ENCODE measurements at places on chromosomes 4 and X.

- DNase-seq: no peak
Observed at GRCh38 chr4:182518421-182518820, 275.2 kb downstream of the TENM3 start.

DNA sequence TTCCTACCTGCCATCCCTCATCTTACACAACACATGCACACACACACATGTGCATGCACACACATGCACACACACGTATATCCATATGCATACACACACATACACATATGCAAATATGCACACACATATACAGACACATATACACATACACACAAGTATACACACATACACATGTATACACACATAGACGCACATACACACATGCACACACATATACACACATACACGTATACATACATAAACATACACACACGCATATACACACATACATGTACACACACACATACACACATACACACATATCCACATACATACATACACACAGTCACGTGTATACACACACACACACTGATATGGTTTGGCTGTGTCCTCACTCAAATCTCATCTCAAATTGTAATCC, 37.0 kb upstream of the AFAP1 start:
- no peak for DNase-seq

GRCh38 chrX:111609206-111609605, 71.8 kb upstream of the ALG13 start:
- no peak for DNase-seq

GRCh38 chr4:89640620-89641366, 196.2 kb downstream of the SNCA start:
- DNase-seq: peak; percentile 2

- DNase-seq: no peak
Observed at GRCh38 chr4:94446386-94446785, 5.4 kb upstream of the PDLIM5 start.

DNA sequence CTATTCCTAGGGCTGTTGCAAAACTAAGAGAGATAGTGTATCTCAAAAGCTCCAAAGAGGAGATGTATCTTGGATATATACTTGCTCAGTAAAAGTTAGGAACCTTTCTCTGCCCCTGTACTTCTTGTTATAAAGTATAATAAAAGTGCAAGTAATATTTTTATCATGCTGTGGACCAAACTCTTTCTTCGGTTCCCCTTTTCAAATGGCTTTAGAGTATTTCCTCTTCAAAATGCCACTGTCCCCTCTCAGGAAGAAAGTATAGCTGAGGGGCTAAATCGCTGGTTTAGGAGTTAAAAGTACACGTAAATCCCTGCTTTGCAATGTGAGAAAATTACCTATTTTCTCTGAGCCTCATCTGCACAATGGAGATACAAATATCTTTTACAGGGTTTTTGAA, 169.1 kb upstream of the FTHL17 start:
- DNase-seq: no peak

GRCh38 chrX:112614640-112615039, 65.1 kb downstream of the LHFPL1 start:
- no peak for DNase-seq

- no peak for DNase-seq
Observed at GRCh38 chr4:71487344-71487920, 148.6 kb downstream of the SLC4A4 start.

DNA sequence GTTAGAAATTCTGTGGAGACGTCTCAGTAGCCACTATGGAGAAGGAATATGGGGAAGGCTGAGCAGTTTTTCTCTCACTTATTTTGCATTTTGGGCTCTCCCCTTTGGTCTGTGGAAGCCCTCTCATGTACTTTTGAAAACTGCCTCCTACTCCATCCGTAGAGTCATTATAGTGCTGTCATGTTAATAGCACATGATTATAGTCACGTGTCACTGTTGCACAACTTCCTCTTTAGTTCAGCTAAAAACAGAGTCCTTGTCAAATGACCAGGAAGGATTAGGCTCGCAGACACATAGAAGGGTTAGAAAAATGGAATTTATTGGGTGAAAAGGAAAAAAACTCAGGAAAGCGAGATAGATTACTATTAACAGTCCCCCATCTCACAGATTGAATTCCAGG, 258.2 kb upstream of the CXorf51A start:
- DNase-seq: no peak

DNA sequence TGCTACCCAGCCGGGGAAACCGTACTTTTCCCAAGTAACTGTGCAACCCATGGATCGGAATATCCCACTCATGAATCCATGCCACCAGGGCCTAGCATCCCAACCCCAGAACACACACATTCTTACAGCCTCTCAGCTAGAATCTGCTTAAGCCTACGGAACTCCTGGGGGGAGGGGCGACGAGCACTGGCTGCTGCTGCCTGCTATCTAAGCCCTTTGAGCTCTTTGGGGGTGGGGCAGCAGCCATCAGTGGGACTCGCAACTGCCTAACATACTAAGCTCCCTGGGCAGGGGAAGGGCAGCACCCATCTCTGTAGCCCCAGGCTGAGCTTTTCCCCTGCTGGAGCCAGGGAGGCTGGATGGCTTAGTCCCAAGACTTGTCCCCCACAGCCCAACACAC, 28.6 kb downstream of the NUDT10 start:
- no peak for DNase-seq

DNA sequence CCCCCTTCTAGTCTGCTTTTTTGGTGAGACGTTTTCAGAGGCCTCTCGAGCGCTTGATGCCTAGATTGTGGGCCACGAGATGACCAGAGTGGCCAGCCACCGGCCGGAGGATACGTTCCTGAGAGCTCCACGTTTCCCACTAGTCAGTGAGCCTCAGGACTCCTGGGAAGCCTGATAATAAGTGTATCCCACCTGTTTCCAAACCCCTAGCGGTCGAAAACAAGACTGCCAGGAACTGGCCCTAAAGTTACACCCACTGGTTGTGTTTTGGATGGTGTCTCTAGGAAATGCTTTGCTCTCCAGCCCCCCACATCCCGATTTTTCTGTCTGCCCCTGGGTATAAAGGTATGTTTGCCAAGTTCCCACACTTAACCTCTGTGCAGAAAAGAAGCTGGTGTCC, 4.6 kb upstream of the RS1 start:
- no peak for DNase-seq

GRCh38 chrX:130262231-130262630, 6.5 kb downstream of the ZNF280C start:
- no peak for DNase-seq

DNA sequence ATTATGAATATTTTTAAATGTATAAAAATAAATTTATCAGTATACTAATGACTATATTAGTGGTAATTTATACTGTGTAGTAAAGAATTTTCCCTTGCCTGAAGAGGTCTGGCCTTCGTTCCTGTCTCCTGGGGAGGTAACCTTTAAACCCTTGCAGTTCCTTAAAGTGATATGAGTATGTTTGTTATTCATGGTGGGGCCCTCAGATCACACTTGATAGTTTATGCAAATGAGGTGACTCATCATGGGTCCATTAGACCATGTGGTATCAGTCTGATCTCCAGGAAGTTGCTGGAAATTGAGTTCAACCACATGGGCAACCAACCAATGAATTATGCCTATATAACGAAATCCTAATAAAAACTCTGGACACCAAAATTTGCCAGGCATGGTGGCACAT, 904.1 kb downstream of the RPA4 start:
- DNase-seq: no peak
